ENCODE measurements at places on chromosomes 16 and 17.

DNA sequence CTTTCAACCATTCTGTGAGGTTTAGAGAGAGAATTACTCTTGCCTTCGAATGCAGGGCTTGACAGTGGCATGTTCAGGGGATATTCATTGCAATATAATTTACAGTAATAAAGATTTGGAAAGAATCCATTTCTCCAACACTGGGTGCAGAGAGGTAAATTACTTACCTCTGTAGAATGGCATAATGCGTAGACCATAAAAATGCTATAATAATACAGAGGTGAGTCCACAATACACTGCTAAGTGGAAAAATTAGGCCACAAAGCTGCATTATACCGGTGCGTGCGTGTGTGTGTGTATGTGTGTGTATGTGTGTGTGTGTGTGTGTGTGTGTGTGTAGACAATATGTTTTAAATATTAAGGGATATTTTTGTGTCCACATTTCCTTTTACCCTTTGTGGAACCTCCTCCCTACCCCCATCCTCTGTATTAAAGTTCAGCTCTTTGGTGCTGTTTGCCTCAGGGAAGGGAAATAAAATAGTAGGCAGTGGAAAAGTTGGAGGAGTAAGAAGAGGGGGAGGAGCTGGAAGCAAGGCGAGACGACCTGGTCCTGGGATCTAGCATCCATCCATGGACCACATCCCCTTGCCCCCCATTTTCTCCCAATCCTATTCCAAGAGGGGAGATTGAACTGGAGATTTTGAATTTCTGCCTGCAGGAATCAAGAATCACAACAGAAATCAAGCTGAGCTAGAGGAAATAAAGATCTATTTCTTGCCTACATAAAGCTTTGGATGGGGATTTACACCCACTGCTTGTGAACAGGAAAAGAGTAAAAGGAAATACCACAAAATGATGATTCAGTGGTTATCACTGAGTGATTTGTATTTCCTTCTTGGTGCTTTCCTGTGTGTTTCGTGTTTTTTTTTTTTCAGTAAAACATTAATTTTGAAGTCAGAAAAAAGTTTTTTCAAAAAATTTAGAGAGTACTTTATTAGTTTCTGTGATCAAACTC lies 124.8 kb downstream of the RGS9 start:
- no peak for DNase-seq

DNA sequence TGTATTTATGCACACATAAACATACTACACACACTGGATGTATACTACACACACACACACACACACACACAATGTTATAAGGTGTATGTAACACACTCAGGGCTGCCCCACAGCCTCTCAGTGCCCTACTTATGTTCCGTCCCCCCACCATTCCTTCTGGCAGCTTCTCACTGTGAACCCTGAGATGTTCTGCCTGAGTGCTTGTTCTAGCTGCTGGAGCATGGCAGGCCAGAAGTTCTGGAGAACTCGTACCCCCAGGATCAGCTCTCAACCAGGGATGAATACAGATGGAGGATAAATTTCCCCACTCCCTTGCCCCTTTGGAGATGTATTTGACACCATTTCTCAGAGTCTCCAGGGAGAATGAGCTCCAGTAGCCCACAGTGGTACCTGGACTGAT lies 76.4 kb downstream of the CDH13 start:
- DNase-seq, result no peak

DNA sequence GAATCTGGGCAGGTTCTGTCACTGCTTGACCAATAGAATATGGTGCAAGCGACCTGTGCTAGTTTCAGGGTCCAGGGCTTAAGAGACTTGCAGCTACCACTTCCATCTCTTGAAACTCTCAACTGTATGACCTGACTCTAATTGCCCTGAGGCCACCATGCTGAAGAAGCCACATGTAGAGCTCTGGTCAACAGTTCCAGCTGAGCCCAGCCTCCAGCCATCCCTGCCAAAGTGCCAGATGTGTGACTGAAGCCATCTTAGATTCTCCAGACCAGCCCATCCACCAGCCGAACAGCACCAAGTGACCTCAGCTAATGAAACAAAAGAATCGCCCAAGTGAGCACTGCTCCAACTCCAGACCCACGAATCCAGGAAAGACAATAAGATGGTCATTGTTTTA lies 3.4 kb upstream of the MT2A start:
- no peak for DNase-seq

DNA sequence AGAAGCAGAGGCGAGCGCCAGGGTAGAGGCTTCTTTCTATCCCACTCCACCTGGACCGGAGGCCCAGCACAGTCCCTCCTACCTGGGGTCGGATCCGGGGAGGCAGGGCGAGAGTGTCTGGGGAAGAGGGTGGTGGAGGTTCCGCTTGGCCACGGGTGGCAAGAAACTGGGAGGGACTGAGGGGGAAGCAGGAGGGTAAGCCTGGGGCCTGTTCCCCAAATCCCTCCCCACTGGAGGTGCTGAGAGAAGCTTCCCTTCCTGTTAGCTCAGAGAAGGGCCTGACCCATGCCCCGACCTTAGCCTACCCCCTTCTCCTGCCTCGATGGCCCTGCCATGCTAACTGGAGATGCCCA lies 1.8 kb upstream of the TPPP3 start:
- DNase-seq, result no peak

DNA sequence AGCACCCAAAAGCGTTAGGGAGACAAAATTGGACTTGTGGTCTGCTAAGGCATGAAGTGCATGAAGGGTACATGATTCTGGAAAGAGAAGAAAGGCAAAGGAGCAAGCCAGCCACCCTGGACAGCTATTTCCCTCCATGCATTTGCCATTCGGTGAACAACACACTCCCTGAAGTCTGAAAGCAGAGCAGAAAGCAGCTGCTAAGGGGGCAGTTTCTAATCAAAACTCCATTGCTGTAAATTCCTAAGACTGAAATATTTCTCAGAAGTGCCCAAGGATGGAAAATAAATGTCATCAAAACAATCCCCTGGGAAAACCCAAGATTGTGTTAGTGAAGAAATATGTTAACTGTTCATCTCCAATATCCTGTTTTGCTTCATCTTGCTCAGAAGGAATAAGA lies 44.3 kb downstream of the PMP22 start:
- DNase-seq, result no peak

- DNase-seq, result no peak
Observed at GRCh38 chr17:36884495-36885152, 52.7 kb upstream of the LHX1 start.

- DNase-seq, result no peak
Observed at GRCh38 chr16:79593074-79593531, 7.4 kb downstream of the MAF start.

DNA sequence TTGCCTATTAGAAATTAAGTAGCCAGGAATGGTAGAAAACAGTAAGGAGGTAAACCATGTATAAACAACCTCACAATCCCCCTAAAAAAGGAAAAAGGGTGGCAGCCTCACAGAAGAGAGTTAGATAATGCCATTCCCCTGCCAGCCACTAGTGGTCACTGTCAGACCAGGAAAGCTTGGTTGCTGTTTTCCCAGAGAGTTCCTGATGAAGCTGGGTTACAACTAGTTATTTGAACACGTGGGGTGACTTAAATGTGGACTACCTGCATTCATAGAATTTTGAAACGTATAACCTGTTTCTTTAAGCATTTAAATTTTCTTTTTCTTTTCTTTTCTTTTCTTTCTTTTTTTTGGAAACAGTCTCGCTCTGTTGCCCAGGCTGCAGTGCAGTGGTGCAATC lies 5.8 kb downstream of the GPRC5C start:
- no peak for DNase-seq

GRCh38 chr17:79205688-79206205 lies 131.1 kb downstream of the ENGASE start:
- no peak for DNase-seq

DNA sequence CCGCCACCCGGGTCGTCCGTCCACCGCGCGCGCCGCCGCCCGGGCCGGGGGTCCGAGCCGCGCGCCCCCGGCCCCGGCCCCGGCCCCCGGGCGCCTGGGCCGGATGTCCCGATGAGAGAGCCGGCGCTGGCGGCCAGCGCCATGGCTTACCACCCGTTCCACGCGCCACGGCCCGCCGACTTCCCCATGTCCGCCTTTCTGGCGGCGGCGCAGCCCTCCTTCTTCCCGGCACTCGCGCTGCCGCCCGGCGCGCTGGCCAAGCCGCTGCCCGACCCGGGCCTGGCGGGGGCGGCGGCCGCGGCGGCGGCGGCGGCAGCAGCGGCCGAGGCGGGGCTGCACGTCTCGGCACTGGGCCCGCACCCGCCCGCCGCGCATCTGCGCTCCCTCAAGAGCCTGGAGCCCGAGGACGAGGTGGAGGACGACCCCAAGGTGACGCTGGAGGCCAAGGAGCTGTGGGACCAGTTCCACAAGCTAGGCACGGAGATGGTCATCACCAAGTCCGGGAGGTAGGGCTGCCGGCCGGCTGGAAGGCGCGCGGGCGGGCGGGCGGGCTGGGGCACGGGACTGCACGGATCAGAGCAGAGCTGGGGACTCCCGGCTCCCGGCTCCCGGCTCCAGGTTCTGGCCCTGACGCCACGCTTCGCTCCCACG lies 548 bp downstream of the TBX2 start:
- no peak for DNase-seq

- DNase-seq, result peak; percentile 21
Observed at GRCh38 chr16:56102183-56102686, 89.1 kb upstream of the GNAO1 start.

GRCh38 chr16:3274490-3274889 lies 8.8 kb upstream of the ZNF263 start:
- DNase-seq, result no peak

DNA sequence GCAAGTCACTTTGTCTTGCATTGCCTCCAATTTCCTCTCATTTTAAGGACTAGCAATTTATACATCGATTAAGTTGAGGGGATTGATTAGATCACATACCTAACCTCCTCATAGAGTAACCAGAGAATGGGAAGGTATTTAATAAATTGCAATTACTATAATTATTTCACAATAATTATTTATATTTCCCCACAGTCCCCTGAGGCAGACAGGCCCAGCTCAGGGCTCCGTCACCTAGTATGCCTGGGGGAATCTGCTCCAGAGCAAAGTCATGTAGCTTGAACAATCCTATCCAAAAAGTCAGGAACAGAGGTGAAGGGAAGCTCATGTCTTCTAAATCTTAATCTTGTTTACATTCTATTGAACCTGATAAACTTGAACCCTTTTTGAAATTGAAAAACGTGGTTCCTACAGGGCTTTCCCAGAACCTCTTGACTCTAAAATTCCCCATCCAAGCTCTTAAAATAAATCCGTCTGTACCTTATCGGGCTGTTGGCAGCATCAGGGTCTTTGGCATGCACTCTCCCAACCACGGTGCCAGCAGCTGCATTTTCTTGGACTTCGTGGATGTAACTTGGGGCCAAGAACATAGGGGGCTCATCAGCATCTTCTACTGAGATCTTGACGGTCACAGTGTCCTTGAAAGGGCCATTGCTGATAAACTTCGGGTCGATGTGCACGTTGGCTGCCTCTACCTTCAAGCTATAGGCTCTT lies 140.1 kb downstream of the CDH11 start:
- no peak for DNase-seq

DNA sequence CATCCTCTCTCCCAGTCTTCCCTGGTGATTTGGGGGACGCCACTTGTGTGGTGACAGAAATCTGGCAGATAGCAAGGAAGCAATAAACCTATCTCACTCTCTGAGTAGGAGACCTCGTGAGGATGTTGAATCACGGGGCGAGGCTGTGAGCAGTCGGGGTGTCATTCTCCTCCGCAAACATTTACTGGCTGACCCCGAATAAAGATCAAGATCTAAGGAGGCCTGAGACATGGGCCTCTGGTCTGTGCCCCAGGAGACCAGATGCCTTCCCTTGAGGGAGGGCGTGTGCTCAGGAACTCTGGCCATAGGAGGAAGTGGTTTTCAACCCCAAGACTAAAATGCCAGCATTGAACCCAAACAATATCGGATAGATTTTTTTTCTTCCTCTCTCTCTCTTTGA lies 53.1 kb downstream of the FOXL1 start:
- no peak for DNase-seq

DNA sequence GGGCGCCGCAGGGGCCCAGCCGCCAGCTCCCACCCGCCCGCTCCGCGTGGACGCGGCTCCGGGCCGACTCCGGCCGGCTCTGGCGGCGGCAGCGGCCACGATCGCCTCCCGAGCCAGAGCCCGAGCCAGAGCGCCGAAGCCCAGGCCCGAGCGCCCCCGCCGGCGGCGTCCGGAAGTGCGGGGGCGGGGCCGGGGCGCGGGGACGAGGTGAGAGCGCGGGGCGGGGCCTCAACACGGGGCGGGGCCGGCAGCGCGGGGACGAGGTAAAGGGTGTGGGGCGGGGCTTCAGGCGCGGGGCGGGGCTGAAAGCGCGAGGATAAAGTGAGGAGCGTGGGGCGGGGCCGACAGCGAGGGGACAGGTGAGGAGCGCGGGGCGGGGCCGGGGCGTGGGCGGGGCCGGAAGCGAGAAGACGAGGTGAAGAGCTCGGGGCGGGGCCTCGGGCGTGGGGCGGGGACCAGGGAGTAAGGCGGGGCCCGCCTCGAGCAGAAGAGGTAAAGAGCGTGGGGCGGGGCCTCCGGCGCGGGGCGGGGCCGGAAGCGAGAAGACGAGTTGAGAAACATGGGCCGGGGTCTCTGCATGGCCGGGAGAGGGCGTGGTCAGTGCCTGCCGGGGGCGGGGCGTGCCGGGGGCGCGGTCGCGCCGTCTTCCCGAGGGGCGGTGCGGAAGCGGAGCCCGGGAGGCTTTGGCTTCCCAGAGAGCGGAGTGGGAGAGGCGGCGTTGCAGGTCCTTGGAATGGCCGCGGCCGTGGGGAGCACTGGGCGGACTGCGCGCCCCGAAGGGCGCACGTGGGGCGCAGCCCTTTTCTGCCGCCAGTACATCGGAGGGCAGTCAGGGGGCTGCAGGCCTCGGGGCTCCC lies at the start of gene AXIN1:
Gene AXIN1 (minus strand): TSS at position 177 of the 857 bp plus-strand sequence. CDS start 5,698 bp downstream, outside the sequence.
- DNase-seq, result peak; percentile 89

- no peak for DNase-seq
Observed at GRCh38 chr16:89653656-89654295, 3.7 kb downstream of the CHMP1A start.

GRCh38 chr16:82280867-82281266 lies 110.8 kb upstream of the MPHOSPH6 start:
- DNase-seq, result no peak

DNA sequence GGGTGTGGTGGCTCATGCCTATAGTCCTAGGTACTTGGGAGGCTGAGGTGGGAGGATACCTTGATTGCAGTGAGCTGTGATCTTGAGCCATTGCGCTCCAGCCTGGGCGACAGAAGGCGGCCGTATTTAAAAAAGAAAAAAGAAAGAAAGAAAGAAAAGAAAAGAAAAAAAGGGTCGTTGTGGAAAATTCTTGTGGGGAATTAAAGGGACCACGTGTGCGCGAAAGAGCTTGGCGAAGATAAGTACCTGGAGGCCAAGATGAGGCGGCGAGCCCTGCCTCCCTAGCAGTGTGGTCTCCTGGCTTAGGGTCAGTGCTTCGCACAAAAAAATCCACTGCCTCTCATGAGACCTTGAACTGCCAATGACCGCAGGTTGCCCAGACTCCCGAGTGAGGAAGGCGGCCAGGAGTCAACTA lies 728 bp upstream of the NMT1 start:
- no peak for DNase-seq

GRCh38 chr17:56739776-56740175 lies 93.9 kb downstream of the C17orf67 start:
- DNase-seq, result no peak

- DNase-seq, result no peak
Observed at GRCh38 chr16:801584-802363, 1.2 kb upstream of the GNG13 start.

- no peak for DNase-seq
Observed at GRCh38 chr16:5850632-5851392, 753.2 kb upstream of the EEF2KMT start.

- no peak for DNase-seq
Observed at GRCh38 chr16:54506741-54507500, 220.3 kb upstream of the IRX3 start.
